ENCODE measurements at places on chromosomes 11 and 22. TPM values are rescaled to one million over a fixed set of nuclear protein-coding genes. Genes with fewer than 3 reads are reported as not detected.

The CUL5 gene
- 70.9 TPM for total RNA-seq

The SCGB2A2 gene
- total RNA-seq, result not detected

The SCGB1A1 gene
- not detected for total RNA-seq

The MISFA gene
- 6.3 TPM for total RNA-seq

The SLC43A3 gene
- total RNA-seq, result 10.6 TPM

The GPHA2 gene
- total RNA-seq, result not detected

The UVRAG gene
- 13.6 TPM for total RNA-seq

The RCOR2 gene
- total RNA-seq, result 2.1 TPM

The FXYD2 gene
- total RNA-seq, result not detected

The MS4A2 gene
- 0.55 TPM for total RNA-seq

Measured in psoas muscle (tissue), 8 donors.